CD4-positive, alpha-beta T cell treated with Interleukin-2 at 100 ng/mL for 4 hours (primary cell): ENCODE measurements at places on chromosomes 12 and 14.

DNA sequence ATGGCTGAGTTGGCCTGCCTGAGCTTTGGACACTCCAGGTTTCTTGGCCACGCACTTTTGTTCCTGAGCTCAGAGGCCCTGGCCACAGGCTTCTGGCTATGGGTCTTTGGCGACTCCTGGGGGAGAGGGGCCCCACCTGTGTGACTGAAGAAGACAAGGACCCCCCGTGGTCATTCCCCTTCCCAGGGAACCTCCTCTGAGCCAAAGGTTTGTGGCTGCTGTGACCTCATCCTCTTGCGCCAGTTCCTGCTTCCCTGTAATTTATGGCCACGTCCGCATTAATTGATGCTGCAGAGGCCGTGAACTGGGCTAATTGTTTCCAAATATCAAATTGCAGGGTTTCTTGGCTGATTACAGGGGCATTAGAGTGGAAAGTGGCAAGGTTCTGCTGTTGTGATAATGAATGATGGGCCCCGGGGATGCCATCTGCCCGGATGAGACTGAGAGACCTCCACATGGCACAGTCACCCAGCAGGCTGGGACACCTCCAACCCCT, 27.6 kb upstream of the NOS1 start:
- no peak for DNase-seq

DNA sequence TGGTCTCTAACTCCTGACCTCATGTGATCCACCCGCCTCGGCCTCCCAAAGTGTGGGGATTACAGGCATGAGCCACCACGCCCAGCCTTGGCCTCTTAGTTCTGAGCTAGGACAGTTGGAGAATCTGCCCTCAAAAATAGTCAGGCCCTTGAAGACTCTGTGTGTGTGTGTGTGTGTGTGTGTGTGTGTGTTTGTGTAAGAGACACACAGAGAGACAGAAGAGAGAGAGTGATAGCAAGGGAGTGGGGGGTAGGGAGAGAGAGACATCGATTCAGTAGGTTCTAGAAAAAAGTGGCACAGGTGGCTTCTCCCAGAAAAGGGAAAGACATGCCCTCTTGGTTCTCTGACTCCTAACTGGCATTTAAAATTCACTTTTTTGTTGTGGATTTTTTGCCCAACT, 5.4 kb downstream of the HNF1A start:
- DNase-seq: no peak

DNA sequence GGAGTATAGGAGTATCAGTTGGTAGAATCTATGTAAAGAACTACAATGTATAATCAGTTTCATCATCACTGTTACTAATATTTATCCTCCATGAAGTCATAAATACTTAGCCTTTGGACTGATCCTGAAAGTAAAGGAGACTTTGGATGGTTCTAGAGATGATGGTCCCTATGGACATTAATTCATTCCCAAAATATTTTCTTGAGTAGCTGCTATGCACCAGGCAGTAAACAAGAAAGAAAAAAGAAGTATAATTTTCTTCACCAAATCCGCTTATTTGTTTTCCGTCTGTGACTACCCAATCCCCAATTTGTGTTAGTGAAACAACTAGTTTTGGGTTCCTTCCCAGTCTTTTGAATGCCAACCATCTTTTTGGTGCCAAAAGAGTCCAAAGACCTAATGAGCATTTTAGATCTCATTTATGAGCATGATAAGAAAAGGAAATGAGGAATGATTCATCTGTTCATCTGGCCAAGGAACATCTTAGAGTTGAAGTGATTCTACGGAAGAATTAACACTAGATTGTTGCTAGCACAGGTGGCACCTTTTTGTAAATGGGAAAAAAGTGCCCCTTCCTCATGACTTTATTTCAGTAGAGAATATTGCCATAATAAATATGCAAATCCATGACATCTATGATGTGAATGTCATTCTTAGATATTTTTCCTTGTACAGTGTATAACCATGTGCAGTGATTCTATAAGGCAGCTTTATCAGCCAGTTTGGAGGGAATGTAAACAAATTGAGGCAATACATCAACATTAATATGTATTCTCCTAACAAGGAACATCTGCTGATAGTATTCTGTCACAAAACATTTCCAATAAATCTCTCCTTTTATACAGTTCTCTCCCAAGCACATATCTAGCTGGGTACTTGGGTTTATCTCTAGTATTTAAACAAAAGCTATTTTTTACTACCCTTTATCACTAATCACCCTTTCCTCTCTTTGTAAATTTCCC, 85.1 kb upstream of the CCDC91 start:
- no peak for DNase-seq

DNA sequence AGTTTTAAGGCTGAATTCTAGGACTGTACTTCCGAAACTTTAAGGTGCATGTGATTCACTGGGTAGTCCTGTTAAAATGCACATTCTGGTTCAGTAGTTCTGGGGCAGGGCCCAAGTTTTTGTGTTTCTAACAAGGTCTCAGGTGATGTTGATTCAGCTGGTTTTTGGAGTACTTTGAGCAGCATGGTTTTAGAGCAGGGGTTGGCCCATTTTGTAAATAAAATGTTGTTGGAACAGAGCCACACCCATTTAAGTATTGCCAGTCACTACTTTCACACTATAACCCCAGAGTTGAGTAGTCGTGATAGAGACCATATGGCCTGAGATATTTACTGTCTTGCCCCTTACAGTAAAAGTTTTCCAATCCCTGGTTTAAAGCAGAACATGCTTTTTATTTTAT, 111.3 kb downstream of the SYNE2 start:
- DNase-seq: no peak

DNA sequence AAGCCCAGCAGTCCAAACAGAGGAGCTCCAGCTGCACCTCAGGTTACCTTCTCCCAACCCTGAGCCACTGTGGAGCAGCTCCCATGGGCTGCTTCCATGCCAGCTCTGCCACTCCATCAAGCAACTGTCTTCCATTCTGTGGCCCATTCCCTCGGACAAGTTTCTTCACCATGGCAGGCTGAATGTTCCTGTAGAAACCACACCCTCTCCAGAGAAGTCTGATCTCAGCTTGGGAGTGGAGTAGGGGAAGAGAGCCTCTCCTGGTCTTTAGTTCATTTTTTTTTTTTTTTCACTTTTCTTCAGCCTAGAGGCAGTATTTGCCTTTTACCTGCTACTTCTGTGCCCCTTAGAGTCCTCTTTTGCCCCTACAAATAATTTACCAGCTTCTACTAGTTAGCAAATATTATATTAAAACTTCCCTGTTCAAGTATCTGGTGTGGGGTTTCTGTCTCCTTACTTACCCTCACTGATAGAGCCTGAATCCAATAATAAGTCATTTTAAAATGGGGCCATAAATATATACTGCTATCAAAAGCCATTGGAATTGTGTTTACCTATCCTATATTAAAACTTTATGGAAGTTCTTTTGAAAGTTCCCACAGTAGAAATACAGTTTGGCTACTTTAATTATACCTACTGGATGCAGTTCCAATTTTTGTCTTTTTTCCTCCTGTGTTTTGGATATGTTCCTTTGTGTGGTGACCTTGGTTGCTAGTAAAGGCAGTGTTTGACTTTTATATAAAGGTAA, 11.7 kb upstream of the SLC17A8 start:
- DNase-seq: no peak

DNA sequence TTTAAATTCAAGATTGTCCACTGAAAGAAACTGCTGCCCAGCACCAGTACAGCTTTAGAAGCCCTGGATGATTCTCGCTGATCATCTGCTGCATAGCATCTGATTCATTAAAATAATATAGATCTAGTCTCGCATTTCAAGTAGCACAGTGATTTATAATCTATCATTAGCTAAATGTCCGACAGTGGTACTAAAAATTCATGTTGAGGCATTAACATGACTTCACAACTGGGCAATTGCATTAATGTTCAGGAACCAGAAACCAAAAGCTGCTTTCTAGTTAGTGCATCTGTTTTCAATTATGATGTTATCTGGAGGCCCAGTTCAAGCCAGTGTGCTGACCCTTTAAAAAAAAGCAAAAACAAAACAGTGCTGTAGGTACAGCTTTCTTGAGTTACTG, 1987.2 kb upstream of the SEL1L start:
- DNase-seq: no peak
